ENCODE measurements at places on chromosomes 11 and 22. TPM values are rescaled to one million over a fixed set of nuclear protein-coding genes. Genes with fewer than 3 reads are reported as not detected.

DNA sequence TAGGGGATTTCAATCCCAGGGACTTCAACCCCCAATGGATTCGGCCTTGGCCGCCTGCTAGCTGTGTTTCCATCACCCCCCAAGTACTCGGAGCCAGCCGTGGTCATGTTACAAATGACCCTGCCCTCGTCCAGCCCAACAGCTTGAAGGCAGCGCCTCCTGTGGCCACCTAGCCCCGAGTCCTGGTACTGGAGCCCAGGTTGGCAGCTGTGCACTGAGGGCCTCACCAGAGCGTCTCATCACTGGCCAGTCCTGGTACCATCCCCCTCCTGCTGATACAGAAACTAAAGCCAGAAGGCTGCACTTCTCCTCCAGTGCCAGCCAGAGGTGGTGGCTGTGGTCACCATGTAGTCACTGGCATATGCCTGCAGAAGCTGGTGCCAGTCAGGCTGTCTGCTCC, 44.9 kb upstream of the FADD start:
- DNase-seq, result no peak

The CABP7 gene
- total RNA-seq, result not detected

GRCh38 chr11:108302121-108302785, 79.4 kb downstream of the ATM start:
- DNase-seq, result no peak

DNA sequence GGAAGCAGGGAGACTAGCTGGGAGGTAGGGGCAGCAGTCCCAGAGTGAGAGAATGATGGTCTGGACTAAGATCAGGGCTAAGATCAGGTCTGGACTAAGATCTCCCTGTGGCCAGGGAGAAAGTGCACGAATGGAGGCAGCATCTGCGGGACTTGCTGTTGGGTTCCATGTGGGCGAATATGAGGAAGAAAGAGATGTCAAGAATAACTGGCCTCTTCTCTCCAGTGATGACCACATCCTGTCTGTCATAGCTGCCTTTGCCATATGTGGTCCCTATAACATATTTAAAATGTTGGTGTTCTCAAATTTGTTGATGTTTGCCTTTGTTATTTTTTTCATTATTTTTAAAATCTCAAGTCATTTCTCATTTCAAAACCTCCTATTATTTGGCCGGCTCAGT, 27.4 kb upstream of the CXCR5 start:
- DNase-seq, result no peak

The TPBGL gene
- total RNA-seq, result 0.48 TPM

The DEFB131B gene
- not detected for total RNA-seq

DNA sequence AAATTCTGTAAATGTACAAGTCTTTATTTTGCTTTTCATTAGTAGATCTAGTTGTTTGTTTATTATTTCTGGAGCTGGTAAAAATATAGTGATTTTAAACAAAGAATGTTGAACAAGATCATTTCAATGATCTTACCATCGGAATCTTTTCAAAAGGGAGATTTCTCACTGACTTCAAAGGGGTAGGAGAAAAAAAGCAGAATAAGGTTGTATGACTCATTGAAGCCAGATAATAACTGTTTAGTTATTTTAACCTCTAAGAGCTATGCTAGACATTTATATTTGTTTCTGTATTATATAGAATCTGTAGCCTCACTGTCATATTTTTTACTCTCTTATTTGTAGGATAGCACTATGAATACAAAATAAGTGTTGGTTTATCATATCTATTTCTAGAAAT, 8.1 kb upstream of the PDE3B start:
- no peak for DNase-seq

The NAP1L4 gene
- 58.2 TPM for total RNA-seq

- no peak for DNase-seq
These were observed 1.5 kb upstream of the KLHDC7B start for GRCh38 chr22:50544078-50544745.

- DNase-seq, result no peak
These were observed 43.4 kb upstream of the CSNK2A3 start for GRCh38 chr11:11396301-11397035.

DNA sequence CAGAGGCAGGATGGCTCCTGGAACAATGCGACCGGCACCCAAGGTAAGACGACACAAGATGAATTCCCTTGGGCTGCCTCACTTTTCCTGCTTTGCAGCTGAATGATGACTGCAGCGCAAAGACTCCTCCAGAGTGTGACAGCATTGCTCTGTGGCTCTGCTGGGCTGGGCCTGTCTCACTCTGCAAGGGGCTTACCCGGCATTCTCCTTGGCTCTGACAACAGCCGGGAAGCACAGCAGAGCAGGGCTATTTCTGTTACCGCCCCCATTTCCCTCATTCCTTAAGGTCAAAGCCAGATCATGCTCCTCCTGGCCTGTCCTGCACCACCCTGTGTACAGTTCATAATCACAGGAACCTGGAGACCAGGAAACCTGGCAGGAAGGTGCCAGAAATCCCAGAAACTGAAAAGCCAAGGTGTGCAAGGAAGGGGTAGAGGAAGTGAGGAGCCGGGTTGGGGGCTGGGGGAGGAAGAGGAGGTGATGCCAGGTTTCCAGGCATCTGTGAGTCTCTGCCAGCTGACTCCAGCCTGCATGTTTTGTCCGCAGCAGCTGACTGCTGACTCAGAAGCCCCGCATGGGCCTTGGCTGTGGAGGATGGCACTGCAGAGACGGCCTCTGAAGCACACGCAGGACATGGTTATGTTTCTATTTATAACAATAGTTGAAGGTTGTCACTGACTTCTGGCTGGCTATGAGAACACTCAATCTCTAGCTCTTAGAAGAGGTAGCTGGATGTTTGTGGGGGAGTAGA, 113.6 kb downstream of the MICAL3 start:
- DNase-seq, result no peak

The MMP1 gene
- total RNA-seq, result not detected

DNA sequence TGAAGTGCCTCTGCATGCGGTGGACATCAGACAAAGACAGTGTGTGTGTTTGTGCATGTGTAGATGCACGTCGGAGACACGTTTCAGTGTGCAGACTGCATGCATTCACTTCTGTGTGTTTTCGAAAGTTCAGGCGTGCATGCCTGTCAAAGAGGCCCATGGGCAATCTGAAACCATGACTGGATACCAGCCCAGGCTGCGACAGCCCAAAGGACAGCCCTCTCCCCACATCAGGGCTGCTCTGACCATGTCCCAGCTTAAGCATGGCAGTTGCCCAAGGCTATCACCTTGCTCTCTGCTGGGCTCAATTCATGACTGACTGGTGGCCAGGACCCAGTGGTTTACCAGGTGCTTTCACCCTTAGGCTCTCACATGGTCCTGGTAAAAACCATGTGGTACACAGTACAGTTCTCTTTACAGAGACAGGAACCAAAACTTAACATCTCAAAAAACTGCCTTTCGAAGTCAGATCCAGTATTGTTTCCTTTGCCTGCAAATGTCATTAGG, 423.7 kb upstream of the CADM1 start:
- DNase-seq, result no peak

- DNase-seq, result no peak
These were observed 51.6 kb downstream of the TBC1D22A start for GRCh38 chr22:46813816-46814597.

DNA sequence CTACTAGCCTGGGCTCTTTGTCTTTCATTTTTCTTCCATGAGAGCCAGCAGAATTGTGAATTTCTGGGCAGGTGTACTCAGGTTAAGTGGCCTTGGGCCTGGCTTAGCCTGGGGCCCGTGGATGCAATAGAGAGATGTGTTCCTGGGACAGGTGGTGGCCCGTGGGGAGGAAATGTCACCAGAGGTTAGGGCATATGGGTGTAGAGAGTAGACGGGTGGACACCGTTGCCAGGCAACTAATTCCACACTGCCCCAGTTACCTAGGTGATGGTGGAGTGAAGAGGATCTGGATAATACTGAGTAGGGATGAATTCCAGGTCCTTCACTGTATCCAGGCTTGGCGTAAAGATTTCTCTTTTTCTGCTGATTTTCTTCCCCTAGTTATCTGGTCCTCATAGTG, 175.0 kb downstream of the INSC start:
- DNase-seq, result no peak

The SOX6 gene
- total RNA-seq, result 8.2 TPM

The GGT5 gene
- total RNA-seq, result 47.7 TPM

The PSMA1 gene
- total RNA-seq, result 125 TPM

GRCh38 chr11:64518928-64519327, 72.1 kb upstream of the SLC22A12 start:
- no peak for DNase-seq

The SHISA8 gene
- total RNA-seq, result not detected

The LMO2 gene
- 9.4 TPM for total RNA-seq

- DNase-seq, result no peak
These were observed 31.2 kb downstream of the GAL start for GRCh38 chr11:68715456-68716122.

DNA sequence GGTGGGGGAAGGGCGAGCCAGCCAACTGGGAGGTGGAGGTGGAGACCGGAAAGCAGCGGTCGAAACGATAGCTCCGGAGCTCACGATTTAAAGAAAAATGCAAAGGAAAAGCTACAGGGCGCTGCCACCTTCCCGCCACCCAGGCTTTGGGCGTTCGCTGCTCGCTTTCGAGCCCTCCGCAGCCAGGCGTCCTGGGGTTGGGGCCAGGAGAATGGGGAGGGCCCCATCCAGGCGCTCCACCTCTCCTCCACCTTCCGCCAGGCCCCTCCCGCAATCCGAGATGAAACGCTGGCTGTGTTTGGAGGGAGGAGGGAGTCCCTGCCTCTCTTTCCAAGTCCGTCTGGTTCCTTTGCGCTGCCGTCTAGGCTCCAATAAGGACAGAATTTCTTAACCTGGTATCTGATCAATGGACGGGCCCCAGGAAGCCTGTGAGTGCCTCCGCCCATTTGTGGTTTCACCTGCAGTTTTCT, 483 bp upstream of the ABTB2 start:
- DNase-seq, result no peak

- DNase-seq, result no peak
These were observed 16.3 kb upstream of the TEF start for GRCh38 chr22:41365425-41365824.

- no peak for DNase-seq
These were observed 109.8 kb downstream of the CCDC34 start for GRCh38 chr11:27253224-27253623.

GRCh38 chr22:46758121-46758520, 4.3 kb upstream of the TBC1D22A start:
- DNase-seq, result no peak

The NXPE1 gene
- total RNA-seq, result not detected

The TRIM49C gene
- total RNA-seq, result not detected

DNA sequence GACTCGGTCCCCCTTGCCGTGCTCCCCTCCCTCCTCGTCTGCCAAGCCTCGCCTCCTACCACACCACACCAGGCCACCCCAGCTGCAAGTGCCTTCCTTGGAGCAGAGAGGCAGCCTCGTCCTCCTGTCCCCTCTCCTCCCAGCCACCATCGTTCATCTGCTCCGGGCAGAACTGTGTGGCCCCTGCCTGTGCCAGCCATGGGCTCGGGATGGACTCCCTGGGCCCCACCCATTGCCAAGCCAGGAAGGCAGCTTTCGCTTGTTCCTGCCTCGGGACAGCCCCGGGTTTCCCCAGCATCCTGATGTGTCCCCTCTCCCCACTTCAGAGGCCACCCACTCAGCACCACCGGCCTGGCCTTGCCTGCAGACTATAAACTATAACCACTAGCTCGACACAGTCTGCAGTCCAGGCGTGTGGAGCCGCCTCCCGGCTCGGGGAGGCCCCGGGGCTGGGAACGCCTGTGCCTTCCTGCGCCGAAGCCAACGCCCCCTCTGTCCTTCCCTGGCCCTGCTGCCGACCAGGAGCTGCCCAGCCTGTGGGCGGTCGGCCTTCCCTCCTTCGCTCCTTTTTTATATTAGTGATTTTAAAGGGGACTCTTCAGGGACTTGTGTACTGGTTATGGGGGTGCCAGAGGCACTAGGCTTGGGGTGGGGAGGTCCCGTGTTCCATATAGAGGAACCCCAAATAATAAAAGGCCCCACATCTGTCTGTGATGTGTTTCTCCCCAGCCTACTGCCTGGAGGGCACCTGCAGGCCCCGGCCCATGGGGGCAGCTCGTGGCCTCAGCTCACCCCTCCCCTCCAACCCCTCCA, 29.8 kb downstream of the CAPN1 start:
- DNase-seq, result no peak

The CCDC87 gene
- not detected for total RNA-seq

DNA sequence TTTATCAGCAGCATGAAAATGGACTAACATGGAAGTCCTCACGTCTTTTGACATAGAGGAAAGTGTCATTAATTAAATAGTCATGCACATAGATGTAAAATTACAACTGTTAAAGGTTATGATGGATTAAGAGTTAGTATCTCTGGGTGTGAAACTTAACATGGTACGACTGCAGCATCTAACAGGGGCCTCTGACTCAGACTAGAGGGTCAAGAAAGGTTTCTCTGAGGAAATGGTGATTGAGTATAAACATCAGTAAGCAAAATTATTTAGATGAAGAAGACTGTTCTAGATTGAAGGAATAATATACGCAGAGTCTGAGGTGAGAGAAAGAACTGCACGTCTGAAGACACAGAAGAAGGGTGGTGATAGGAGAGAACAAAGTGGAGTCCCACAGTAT, 42.1 kb upstream of the GAB2 start:
- DNase-seq, result no peak

DNA sequence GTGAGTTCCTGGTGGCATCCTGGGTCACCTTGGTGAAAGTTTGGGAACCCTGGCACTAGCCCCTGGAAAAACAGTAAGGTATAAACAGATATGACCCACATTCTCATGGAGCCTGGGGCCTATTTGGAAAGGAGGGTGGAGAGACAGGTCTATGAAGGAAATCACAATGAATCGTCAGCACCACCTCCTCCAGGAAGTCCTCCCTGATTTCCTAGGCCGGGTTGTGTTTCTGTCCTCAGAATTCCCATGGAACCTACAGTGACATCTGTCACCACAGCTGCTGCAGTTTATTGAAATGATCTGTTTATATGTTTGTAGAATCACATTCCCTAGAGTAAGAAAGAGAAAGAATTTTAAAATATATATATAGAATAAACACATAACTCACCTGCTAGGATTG, 71.8 kb upstream of the ASPHD2 start:
- no peak for DNase-seq

The C11orf16 gene
- total RNA-seq, result not detected

GRCh38 chr22:39205344-39206021, 39.3 kb downstream of the PDGFB start:
- no peak for DNase-seq

GRCh38 chr22:18093661-18094060, 15.9 kb downstream of the PEX26 start:
- DNase-seq, result no peak

DNA sequence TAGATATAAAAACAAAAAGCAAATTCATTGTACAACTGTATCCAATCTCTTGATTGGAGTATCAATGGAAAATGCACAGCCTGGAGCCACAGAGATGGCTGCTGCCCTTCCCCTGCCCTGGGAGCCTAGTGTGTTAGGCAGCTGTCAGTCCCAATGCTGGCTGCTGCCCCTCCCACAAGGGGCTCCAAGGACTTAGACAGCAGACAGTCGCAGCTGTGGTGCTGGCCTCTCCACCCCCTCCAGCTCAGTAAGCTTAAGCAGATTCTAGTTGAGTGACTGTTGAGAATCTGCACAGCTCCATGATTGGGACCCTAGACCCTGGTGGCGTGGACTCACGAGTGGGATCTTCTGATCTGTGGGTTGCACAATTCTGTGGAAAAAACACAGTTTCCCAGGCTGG, 1511.2 kb downstream of the FAM181B start:
- no peak for DNase-seq
